ENCODE measurements at places on chromosomes 6 and 20. TPM values are rescaled to one million over a fixed set of nuclear protein-coding genes. Genes with fewer than 3 reads are reported as not detected.

- no peak for ATAC-seq
Observed at GRCh38 chr6:36671687-36672375, 6.7 kb upstream of the CDKN1A start.

GRCh38 chr6:5213836-5214235 lies 46.9 kb downstream of the LYRM4 start:
- no peak for ATAC-seq

DNA sequence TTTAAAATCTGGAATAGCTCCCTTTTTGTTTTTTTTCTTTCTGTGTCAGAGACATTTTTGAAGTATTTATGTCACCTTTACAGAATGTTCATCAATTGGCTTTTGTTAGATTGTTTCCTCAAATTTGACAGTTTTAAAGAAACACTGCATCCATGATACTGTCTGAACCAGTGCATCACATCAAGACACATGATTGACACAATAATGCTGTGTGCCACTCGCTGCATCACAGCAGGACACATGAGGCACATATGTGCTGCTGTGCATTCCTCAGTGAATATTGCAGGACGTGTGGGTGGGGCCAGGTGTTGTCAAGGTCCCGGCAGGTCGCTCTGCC lies 37.4 kb downstream of the ERMARD start:
- no peak for ATAC-seq

The TDRD6 gene
- 0.15 TPM for total RNA-seq

The TRAPPC3L gene
- not detected for total RNA-seq

The NKAIN4 gene
- total RNA-seq = not detected

Data from gastroesophageal sphincter (tissue), 4 donors.